ENCODE measurements at places on chromosomes 5 and 9. TPM values are rescaled to one million over a fixed set of nuclear protein-coding genes. Genes with fewer than 3 reads are reported as not detected.

HAVCR2 gene
- not detected for total RNA-seq

PCDHA12 gene
- not detected for total RNA-seq

TRPM3 gene
- total RNA-seq: 0.09 TPM

NRG2 gene
- total RNA-seq: 0.12 TPM

CDK7 gene
- 34.7 TPM for total RNA-seq
